ENCODE measurements at places on chromosomes 16 and 17.

- no peak for ATAC-seq
Measured at GRCh38 chr16:66293207-66293735, 73.2 kb upstream of the CDH5 start.

- ATAC-seq = no peak
Measured at GRCh38 chr17:323721-324571, 28.7 kb downstream of the RPH3AL start.

GRCh38 chr16:20411055-20411454 lies 1.7 kb downstream of the ACSM5 start:
- ATAC-seq = peak; percentile 34

GRCh38 chr16:77790009-77790372 lies 1.6 kb downstream of the VAT1L start:
- ATAC-seq = no peak

GRCh38 chr17:66578781-66579489 lies 256.0 kb upstream of the CACNG5 start:
- no peak for ATAC-seq

DNA sequence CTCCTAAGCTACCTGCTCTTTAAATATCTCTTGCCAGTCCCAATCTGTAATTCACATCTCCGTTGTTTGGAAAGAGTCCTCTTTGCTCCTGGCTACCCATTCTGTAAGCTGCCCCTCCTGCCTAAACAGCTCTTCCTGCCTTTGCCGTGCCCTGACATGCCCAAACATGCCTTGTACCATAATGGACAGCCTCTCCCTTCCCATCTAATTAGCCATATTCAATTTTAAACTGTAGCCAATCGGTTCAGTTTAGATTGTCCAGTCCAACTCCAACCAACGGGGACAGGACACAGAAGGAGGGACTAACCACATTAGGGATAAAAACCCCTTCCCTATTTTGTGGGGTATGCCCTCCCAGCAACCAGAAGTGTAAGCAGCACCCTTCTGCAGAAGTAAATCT lies 30.6 kb upstream of the CLEC3A start:
- no peak for ATAC-seq

DNA sequence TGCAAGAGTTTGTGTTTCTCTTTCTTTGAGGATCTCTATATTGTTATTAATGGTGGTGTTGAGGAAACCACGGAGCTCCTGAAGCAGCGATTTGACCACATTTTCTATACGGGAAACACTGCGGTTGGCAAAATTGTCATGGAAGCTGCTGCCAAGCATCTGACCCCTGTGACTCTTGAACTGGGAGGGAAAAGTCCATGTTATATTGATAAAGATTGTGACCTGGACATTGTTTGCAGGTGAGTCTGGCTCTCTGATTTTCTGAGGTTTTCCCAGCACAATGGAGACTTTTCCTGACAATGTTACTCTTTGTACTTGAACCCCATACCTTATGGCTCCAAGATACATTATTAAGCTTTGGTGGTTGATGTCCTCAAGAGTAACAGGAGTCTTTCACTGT lies 7.8 kb downstream of the ALDH3A2 start:
- ATAC-seq = no peak

DNA sequence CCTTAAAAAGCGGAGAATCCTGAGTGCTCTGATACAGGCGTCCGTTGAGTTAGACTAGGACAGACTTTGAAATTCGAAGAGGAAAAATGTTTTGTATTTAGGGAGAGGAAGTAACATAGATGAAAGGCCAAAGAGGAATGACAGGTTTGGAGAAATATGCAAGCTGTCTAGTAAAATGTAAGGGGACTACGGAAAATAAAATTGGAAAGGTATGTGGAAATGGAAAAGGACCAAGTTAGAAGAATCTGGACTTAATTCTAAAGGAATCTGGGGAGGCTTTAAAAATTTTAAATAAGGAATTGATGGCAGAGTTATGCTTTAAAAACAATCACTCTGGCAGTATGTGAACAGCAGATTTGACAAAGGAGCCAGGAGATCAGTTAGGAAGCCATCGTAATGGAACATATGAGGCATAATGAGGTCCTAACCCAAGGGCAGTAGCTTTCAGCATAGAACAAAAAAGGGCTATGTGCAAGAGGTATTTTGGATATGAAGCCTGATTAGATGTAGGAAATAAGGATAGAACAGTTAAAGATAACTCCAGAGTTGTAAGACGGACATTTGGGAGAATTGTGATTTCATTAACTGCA lies 38.3 kb downstream of the CYB561 start:
- ATAC-seq = no peak

GRCh38 chr17:22286337-22287041 lies 594.2 kb downstream of the KCNJ18 start:
- no peak for ATAC-seq

DNA sequence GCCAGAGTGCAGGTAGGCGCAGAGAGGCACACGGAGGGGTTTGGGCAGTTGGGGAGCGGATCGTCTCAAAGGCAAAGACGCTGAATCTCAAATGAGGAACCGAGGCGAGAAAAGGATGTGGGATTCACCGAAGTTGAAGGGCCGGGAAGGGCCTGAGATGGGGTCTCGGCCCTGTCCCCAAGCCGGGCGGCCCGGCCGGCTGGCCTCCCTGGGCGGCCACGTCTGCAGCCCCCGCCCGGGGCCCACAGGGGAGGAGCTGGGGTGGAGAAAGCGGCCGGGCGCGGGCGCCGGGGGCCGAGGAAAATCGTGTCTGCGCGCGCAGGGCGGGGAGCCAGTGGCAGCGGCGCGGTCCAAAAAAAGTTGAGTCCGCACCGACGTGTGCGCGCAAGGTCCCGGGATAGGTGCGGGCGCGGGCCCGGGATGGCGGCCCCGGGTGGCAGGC lies 458 bp downstream of the SLC12A4 start:
- ATAC-seq = peak; percentile 60

DNA sequence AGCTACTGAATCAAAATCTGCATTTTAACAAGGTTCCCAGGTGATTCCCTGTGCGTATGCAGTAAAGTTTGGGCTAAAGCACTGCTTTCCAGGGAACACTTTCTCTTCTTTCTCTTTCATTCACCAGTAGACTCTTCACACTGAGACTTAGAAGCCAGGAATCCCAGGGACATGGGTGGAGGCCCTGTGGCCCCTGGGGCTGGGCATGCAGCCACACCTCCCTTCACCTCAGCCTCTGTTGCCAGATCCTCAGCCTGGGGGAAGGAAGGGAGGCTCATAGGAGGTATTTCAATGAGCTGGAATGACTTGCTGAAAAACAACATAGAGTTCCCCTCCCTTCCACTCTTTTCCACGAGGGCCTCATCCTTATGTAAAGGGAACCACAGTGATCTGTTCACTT lies 1.2 kb downstream of the G6PC3 start:
- ATAC-seq = no peak

DNA sequence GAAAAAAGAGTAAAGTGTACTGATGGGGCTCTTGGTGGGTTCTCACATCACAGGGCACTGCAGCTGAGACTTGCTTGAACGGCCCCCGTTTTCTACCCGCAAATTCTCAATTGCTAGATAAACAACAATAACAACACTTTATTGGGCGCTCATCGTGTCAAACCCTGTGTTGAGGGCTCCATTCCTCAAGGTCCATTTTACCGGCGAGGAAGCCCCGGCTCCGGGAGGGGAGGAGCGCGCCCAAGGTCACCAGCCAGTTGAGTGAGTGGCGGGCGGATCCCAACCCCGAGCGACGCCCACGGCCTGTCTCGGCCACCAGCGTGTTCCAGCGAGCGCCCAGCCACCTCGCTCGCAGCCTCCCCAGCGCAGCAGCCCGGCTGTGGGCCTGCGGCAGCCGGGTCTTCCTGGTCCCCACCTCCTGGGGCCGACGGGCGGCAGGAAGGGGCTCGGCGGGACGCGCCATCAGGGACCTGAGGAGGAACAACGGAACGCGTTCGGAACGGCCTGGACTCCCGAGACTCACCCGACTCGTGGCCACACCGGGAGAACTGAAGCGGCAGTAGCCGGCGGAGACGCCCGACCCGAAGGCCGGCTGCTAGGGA lies 373 bp downstream of the CMC2 start:
- ATAC-seq = peak; percentile 53

- no peak for ATAC-seq
Measured at GRCh38 chr17:49294122-49294521, 63.5 kb upstream of the PHOSPHO1 start.

DNA sequence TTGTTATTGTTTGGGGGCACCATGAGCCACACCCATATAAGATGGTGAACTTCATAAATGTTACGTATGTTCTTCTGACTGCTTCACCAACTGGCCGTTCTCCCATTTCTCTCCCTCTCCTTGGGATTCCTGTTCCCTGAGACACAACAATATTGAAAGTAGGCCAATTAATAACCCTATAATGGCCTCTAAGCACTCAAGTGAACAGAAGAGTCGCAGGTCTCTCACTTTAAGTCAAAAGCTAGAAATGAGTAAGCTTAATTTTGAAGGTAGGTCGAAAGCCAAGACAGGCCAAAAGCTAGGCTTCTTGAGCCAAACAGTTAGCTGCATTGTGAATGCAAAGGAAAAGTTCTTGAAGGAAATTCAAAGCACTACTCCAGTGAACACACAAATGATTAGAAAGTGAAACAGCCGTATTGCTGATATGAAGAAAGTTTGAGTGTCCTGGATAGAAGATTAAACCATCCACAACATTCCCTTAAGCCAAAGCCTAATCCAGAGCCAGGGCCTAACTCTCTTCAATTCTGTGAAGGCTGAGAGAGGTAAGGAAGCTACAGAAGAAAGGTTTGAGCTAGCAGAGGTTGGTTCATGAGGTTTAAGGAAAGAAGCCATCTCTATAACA lies 25.8 kb downstream of the HLF start:
- ATAC-seq = no peak

DNA sequence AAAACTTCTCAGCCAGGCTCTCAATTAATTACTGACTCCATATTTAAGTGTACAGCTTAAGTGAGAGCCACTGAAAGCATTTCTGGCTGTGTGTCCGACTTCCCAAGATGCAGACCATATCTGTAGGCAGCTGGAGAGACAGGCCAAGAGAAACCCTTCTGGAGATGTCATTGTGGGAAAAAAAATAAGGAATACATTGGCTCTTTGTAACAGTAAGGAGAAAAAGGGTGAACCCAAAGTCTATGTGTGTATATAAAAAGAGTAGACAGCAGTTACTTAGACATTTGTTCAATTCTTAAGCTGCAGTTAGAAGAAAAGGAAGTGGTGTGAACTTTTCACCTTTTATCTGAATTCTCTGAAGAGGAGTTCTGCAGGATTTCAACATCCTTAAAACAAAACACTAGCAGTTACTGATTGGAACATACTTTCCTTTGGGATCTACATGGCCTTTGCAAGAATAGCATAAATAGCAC lies 21.7 kb downstream of the FAM117A start:
- ATAC-seq = no peak

DNA sequence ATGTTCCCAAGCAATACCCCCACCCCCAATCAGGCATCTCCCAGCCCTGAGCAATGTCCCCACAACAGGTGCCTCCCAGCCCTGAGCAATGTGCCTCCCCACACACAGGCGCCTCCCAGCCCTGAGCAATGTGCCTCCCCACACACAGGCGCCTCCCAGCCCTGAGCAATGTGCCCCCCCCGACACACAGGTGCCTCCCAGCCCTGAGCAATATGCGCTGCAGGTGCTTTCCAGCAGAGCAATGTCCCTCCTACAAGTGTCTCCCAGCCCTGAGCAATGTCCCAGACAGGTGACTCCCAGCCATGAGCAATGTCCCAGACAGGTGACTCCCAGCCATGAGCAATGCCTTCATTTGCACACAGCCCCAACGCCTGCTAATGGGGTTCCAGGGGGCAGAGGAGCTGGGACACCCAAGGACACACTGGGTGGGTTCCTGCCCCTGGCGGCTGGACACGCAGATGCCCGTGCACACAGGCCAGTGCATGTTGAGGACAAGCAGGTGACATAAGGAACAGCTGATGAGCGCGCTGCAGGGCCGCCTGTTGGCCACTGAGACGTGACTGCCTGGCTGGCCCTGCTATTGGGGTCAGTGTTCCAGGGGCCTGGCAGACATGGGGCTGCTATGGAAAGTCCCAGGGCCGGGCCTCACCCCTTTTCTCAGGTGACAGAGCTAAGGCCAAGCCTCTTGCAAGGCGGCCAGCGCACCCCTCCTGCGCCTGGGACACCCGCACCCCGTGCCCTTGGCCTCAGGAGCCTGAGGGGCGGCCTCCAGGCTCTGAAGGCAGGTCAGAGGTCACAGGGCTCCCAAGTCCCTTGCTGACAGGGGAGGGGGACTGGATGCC lies 26.9 kb upstream of the PABPN1L start:
- ATAC-seq = no peak

- ATAC-seq = no peak
Measured at GRCh38 chr16:57753448-57754353, 18.1 kb downstream of the KATNB1 start.

- ATAC-seq = no peak
Measured at GRCh38 chr17:78764871-78765270, 17.2 kb downstream of the CYTH1 start.

GRCh38 chr17:29617481-29618271 lies 5.0 kb downstream of the CORO6 start:
- ATAC-seq = peak; percentile 59

DNA sequence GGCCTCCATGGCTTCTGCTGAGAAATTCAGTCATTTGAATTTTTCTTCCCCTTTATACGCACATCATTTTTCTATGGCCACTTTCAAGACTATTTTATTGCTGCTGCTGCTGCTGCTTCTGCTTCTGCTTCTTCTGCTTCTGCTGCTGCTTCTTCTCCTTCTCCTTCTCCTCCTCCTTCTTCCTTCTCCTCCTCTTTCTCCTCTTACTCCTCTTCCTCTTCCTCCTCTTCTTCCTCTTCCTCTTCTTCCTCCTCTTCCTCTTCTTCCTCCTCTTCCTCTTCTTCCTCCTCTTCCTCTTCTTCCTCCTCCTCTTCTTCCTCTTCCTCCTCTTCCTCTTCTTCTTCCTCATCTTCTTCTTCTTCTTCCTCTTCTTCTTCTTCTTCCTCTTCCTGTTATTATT lies 22.4 kb downstream of the CPD start:
- no peak for ATAC-seq

- ATAC-seq = no peak
Measured at GRCh38 chr17:66755944-66756290, 79.0 kb upstream of the CACNG5 start.

GRCh38 chr16:89417352-89417751 lies 73.0 kb downstream of the ANKRD11 start:
- no peak for ATAC-seq

- no peak for ATAC-seq
Measured at GRCh38 chr17:33292981-33293867, at the start of gene ASIC2. TSS of gene ASIC2 (minus strand) at chr17:33293295.

DNA sequence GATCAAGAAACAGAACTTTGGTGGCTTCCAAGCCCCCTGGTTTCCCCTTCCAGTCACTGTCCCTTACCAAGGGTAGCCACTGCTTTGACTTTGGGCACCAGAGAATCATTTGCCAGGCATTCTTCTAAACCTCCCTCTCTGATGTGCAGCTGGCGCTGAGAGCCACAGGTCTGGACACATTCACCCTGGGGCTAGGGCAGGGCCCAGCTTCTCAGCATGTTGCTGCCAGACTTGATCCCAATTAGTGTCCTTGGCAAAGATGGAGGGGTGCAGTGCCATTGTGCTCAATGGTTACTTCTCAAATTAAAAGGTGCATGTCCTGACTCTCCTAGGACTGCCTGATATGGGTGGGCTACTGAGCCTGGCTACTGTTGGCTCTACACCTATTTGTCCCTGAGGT lies 7.6 kb upstream of the SLC47A2 start:
- ATAC-seq = no peak
